ENCODE measurements at places on chromosomes 7 and 10. TPM values are rescaled to one million over a fixed set of nuclear protein-coding genes. Genes with fewer than 3 reads are reported as not detected.

DNA sequence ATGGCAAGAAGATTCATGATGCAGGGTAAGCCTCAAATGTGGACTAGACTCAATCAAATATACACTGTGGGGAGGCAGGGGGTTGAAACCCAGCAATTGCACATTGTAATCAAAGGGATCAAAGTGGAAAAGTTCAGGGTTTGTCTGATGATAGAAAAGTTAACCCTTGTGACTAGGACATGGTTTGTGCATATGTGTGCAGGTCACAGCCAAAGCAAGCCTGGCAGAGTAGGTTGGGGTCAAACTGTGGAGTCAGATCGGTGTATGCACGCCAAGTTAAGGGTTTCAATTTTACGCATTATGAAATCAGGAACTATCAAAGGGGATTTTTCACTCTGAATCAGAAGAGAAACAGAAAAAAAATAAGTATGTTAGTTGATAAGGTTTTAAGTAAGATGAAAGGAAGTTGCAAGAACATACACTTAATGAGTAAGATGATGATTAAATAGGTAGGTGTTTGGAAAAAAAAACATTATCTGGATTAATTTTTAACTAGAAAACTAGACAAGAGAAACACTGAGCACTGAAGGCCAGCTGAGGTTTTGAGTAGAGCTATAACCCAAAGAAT lies 188.3 kb downstream of the DGKB start:
- no peak for DNase-seq

The NODAL gene
- not detected for total RNA-seq

DNA sequence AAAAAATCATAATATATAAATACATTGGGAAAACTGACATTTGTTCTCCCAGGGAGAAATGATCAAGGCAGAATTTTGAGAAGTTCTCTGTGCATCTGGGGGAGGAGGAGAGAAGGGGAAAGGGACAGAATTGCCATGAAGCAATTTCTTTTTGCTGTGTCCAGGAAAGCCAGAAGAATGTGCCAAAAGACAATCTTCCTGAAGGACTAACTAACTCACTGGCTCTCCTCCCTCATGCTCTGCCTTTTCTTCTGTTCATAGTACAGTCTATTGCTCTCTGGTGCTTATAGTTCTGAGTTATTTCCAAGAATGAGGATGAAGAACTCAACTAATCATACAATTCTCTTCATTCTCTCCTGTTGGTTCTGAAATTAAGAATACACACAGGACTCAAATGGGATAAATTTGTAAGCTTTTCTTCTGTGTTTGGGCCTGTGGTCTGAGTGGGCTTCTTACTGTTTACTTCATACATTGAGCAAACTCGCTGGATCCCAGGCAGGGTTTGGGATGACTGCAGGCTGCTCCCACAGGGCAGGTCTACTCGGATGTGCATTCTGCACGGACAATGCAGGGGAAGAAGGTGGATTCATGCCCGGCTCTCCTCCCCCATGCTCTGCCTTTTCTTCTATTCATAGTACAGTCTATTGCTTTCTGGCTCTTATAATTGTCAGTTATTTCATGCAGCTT lies 22.2 kb upstream of the FAM171A1 start:
- no peak for DNase-seq

GRCh38 chr7:94311515-94311914 lies 83.2 kb upstream of the COL1A2 start:
- DNase-seq: no peak

The LRIT1 gene
- not detected for total RNA-seq

DNA sequence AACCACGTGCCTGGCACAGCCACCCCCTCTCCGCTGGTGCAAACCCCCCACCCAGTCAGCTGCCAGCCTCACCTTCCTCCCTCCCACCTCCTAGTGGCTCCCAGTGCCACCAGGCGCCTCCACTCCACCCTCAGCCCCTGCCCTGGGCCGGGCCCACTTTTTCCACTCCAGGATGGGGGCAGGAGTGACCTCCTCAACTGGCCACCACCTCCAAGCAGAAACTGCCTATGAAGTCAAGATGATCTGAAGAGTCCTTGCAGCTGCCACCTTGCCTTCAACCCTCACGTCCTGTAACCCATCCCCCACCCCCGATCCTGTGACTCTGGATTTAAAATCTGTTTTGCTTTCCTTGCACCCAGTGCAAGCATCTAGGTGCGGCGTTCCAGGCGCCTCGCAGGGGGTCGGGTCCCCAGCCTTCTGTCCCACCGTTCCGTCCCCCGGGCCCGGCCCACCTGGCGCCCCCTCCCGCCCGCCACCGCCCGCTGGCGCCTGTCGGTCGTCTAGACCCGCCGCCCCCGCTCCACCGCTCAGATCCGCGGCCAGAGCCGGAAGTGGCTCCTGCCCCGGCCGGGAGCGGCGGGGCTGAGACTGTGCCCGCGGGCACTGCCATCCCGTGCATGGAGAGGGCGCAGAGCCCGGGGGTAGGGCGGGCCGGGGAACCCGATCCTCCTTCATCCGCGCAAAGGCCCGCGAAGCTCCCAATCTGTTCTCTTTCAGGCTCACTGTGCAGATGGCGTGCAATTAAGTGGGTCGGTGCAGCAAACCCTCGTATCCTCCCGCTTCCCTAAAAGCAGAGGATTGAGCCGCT lies 51.2 kb upstream of the GTF2I start:
- no peak for DNase-seq

The SLK gene
- 105 TPM for total RNA-seq

DNA sequence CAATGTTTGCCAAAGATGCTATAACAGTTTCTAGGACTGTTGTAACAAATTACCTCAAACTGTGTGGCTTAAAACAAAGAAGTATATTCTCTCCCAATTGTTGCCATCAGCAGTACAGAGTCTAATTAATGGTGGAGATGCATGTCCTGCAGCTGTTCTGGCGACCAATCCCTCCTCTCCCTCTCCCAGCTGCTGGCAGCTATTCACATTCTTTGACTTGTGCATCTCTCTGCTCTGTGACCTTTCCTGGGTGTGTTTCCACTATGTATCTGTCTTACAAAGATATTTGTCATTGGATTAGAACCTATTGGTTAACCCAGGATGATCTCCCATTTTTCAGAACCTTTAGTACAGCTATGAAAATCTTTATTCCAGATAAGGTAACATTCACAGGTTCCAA lies 561.7 kb upstream of the POM121L12 start:
- no peak for DNase-seq

GRCh38 chr7:132526111-132526740 lies 50.0 kb downstream of the PLXNA4 start:
- DNase-seq: no peak

DNA sequence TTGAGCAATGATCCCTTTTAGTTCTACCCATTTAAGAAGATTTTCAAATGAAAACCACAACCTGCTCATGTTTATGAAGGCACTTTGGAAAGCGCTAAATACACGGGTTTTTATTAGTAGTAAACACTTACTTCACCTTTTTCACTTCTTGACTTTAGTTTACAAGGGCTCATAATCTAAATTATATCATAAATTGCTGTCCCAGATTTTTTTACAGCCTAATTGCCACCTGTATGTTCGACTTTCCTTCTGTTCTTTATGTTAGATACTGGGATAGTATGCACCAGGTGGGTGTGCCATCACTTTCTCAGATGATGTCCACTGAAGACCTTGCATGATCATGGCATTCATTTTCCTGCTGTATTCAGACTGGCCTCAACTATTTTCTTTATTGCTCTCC lies 22.5 kb downstream of the CFTR start:
- DNase-seq: no peak

The CYP2E1 gene
- 0.98 TPM for total RNA-seq

- DNase-seq: no peak
These were observed 292.0 kb upstream of the ZMIZ1 start for GRCh38 chr10:78776756-78777155.

GRCh38 chr7:141362580-141363435 lies 188.4 kb upstream of the AGK start:
- no peak for DNase-seq

DNA sequence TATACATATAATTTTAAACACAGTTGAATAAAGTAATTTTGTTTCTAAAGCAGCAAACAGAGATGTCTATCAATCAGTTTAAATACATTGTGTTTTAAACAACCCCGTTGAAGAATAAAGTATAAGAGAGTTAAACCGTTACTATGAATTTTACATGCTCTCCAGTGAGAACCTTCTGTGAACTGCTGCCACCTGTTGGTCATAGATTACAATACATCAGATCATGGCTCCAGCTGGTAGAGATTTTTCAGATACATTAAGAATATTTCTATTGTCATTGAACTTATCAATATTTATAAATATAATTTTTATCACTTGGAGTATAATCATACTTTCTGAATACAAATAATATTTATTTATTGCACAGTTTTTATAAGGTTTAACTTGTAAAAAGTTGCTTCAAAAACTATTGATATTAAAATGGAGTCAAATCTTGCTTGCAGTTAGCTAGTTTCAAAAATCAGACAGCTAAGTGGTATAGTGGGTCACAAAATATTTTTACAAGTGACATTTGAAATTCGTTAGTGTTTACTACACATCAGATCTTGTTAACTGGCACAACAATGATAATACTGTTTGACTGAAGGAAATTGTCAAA lies 561.2 kb upstream of the PHF14 start:
- no peak for DNase-seq

The LIPF gene
- not detected for total RNA-seq
